ENCODE measurements at places on chromosomes 13 and 19.

DNA sequence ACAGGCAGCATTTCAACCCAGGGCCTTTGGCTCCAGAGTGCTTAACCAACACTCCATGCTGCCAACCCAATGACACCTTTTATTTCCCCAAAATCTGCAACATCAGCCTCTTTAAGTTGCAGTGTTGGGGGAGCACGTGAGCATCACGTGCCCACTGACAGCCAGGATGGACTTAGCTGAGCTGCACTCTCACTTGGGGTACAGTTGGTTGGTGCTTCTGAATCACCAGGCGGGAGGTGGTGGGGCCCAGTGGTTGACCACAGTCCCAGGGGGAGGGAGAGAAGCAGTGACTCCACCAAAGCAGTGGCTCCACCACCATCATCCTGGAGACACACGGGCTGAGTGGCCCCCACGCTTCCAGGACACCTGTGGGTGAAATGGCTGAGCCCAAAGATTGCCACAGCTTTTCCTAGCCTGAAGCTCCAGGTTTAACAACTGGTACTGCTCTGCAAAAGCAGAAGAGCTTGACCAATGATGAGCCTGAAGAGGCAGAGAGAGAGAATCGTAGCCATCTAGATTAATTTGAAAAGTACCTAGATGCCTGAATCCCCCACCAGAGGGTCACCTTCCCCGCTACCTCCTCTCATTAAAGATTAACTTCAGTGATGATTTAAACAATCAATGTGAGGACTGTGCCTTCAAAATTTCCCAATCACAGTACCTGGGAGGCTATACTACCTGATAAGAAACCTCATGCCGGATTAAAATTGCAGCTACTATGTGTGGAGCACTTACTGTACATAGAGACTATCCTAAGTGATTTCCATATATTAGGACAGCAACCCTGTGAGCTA lies 193.8 kb downstream of the FOXO1 start:
- no peak for DNase-seq

DNA sequence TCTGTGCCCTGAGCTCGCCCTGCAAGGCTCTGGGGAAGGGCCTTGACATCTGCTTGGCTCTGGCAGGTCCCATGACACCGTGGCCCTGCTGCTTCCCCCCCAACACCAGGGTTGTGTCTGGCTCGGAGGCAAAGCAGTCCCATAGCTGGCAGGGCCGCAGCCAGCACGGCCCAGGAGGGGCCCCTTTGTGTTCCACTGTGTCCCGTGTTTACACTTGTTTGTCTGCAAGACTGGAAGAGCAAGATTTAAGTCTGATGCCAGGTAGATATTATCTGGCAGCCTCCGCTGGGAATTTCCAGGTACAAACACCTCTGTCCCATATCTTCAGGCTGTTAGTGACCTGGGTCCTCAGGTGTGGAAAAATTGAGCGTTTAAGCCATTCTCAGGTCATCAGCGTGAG lies 44.3 kb downstream of the MCF2L start:
- DNase-seq, result no peak

DNA sequence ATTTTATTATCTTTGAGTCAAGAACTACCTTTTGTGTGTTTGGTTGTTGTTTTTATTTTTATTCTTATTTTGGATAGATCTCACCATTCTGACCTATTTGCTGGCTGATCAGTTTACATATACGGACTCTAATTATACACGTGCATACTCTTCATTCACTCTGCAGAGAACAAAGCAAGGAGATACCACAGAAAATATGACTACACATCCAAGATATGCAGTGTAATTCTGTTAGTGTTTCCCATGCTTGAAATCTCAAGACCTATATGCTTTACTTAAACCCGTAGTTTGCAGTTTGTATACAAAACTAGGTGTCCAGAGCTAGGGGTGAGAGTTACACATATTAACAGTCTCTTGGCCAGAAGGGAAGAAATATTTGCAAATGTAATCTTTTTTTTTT lies 205.5 kb downstream of the DCLK1 start:
- no peak for DNase-seq

DNA sequence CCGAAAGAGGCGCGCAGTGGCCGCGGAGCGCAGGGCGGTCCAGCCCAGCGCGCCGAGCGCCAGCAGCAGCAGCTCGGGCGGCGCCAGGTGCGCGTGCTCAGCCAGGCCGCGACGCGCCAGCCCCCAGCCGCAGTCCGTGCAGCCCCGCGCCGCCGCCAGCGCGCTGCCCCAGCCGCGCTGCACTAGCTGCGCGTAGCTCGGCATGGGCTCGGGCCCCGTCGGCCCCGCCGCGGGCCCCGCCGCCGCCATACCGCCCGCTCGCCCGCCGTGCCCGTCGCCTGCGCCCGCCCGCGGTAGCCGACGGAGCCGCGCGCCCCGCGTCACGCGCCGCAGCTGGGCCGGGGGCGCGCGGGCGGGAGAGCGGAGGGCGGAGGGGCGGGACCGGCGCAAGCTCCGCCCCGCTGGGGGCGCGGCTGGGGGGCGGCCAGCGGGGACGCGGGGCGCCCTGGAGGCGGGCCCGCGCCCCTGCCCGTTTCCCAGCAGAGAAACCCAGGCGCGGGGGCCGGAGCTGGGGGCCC lies at the start of gene CERS1:
Gene CERS1 (minus strand): TSS at position 335 of the 518 bp plus-strand sequence. CDS start 86 bp downstream, at position 249.
- DNase-seq, result no peak

DNA sequence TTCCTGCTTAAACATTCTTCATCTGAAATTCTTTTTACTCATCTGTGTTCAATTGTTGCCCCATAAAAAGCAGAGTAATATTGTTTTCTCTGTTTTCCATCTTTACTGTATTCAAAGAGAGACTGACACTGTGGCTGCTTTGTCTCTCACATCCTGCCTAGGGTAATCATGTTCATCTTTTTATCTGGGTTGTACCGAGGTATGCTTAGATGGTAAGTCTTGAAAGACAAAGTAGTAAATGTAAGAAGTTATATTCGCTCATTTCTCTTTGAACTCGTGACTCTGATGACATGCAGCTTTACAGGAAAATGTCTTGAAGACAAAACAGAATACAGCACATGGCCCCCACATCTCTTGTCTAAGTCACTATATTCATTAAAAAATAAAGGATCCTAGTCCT lies 20.0 kb upstream of the CYSLTR2 start:
- no peak for DNase-seq

- DNase-seq, result no peak
These were observed 196.9 kb downstream of the ZIC5 start for GRCh38 chr13:99774644-99775043.

- DNase-seq, result no peak
These were observed 25.3 kb downstream of the TPT1 start for GRCh38 chr13:45315520-45316167.

DNA sequence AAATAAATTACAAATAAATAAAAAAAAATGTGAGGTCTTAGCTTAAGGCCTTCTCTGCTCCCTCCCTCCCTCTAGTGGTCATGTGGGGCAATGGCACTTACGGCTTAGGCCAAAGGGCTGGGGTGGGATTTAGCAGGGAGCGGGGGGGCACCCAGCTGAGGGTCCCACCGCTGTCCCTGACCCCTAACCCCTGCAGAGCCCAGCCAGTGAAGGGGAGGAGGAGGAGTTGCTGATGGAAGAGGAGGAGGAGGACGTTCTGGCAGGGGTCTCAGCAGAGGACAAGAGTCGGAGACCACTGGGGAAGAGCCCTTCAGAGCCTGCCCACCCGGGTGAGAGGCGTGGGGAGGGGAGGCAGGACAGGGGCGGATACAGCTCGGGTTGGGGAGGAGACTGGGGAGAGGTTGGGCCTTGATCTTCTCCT lies 9.3 kb downstream of the MPND start:
- DNase-seq, result peak; percentile 78

- no peak for DNase-seq
These were observed 19.1 kb downstream of the ZNF264 start for GRCh38 chr19:57210381-57210780.

GRCh38 chr13:30576528-30576927 lies 41.2 kb upstream of the USPL1 start:
- DNase-seq, result peak; percentile 58

- no peak for DNase-seq
These were observed 75.9 kb downstream of the ZIC5 start for GRCh38 chr13:99895444-99896368.

GRCh38 chr19:49857061-49857837 lies 6.3 kb downstream of the PTOV1 start:
- no peak for DNase-seq

DNA sequence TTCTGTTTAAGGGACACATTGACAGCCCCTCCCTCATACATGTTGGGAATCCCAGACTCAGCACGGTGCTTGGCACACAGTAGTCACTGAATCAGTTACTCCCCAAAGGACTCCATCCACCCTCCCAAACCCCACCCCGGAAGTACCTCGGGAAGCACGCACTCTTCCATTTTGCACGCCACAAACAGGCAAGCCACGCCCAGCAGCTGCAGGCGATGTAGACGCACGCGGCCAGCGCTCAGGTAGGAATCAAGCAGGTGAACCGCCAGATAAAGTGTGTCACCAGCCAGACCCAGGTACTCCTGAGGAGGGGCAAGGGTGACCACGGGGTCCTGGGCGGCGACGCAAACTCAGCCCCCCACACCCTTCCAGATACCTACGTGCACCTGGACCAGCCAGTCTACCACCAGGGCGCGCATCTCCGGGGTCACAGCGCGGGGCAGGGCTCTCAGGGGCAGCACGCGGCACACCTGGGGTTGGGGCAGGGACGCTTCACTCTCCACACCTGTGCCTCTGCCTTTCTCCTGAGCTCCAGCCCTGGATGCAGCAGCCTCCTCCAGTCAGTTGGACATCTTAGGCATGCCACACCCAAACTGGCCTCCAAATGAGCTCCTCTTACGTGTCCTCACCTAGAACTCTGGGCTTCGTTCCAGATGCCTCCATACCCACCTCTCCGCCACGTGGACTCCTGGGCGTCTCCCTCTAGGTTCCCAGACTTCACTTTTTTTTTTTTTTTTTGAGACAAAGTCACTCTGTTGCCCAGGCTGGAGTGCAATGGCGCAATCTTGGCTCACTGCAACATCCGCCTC lies 1.9 kb downstream of the CCNP start:
- no peak for DNase-seq

- DNase-seq, result no peak
These were observed 62.8 kb upstream of the LRCH1 start for GRCh38 chr13:46490129-46490528.

DNA sequence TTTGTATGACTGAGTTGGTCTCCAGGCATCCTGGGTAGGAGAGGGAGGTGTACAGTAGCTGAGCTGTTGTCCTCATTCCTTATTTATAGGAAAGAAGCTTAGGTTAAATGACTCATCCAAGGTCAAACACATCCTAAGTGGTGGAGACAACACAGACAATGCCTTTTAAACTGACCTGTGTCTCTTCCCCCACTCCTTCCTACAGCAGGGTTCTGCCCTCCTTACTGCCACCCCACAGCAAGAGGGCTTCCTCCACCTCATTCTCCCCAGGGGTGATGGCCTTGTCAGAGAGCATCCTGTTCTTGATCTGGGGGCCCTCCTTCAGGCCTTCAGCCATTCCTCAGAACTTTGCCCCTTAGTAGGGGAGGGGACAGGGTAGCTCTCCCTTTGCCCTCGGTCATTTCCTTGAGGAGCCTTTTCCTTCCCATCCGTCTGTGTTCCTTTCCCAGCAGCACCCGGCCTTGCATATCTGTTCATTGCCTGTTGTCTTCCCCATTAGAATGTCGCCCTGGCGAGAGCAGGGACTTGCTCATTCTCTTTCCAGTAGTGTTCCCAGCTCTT lies 48.2 kb upstream of the GPI start:
- peak; percentile 67 for DNase-seq

DNA sequence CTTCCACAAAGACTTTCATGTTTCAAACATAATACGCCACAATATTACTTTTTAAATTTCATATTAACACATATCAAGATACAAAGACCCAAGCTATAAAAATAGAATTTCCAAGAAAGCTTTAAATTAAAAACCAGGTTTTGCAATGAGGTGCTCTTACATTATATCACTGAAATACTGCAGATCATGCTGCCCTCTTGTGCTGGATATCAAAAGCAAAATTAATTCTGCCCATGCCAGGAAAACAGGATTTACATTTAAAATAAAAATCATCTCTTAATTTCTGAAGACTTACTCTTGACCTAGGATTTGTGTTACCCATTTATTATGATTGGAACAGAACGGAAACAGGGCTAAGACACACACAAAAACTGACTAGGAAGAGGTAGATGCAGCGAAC lies 145.0 kb downstream of the ABCC4 start:
- peak; percentile 46 for DNase-seq

GRCh38 chr13:85985797-85986196 lies 186.6 kb upstream of the SLITRK6 start:
- peak; percentile 10 for DNase-seq

- peak; percentile 46 for DNase-seq
These were observed 31.1 kb downstream of the DNM2 start for GRCh38 chr19:10748927-10749434.

DNA sequence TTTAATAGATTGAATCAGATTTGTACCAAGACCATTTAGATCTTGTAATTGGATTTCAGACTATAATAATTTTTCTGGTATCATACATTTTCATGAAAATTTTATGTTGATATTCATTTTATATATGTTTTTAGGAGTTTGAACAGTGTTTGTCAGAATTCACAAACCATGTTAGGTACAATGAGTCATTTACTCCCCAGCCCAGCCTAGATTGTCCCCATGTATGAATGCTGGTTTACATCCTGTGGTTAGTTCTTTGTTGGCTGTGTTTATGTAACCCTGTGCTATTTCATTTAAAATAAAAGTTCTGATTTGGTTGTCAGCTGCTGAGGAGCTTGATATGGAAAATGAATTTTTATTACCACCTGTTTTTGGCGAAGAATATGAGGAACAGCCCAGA lies 96.7 kb downstream of the GJA3 start:
- DNase-seq, result peak; percentile 18

DNA sequence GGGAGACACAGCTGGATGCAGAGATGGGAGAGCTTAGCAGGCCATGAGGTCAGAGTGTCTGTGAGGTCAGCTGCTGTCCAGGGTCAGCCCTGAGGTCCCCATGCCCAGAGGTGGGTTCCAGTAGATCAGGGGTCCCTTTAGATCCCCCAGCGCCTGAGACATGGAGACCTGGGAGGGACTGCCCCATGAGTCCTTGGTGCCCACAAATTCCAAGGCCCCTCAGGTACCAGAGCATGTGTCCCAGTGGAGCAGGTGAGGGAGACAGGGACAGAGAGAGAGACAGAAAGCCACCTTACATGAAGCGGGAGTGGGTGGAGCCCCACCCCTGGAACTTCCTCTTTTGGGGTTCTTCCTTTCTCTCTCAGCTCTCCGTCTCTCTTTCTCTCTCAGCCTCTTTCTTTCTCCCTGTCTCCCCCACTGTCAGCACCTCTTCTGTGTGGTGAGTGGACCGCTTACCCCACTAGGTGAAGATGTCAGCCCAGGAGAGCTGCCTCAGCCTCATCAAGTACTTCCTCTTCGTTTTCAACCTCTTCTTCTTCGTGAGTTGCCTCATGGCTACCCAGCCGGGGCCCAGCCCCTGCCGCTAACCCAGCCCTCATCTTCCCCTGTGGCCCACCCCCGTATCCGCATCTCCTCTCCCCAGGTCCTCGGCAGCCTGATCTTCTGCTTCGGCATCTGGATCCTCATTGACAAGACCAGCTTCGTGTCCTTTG lies at the start of gene CD37:
Gene CD37 (plus strand): TSS at position 336 of the 713 bp plus-strand sequence. CDS start 135 bp downstream, at position 471.
- no peak for DNase-seq

DNA sequence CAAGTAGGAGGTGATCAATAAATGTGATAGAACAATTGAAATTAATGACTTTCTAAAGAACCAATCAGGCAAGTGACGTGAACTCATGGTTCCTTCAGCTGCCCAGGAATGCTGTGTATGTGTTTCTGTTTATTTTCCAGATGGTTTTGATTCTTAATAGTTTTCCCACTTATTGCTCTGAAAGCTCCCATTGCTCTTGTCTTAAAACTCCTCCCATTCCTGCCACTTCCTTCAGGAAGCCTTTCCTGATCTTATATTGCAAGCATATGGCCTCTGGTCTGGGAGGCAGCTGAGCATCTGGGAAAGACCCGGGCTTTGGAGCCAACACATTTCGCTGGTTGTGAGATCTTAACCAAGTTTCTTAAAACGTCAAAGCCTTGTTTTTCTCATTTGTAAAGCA lies 17.1 kb upstream of the LATS2 start:
- peak; percentile 67 for DNase-seq

Measured in fibroblast of mammary gland (primary cell).